ENCODE measurements at places on chromosomes 12 and 14.

GRCh38 chr12:119615518-119616475 is 22.2 kb downstream of the TMEM233 start:
- no peak for DNase-seq

- peak; percentile 59 for DNase-seq
Measured at GRCh38 chr14:85535991-85536832, 6.3 kb downstream of the FLRT2 start.

GRCh38 chr12:2673966-2674810 is 120.6 kb upstream of the FKBP4 start:
- no peak for DNase-seq

DNA sequence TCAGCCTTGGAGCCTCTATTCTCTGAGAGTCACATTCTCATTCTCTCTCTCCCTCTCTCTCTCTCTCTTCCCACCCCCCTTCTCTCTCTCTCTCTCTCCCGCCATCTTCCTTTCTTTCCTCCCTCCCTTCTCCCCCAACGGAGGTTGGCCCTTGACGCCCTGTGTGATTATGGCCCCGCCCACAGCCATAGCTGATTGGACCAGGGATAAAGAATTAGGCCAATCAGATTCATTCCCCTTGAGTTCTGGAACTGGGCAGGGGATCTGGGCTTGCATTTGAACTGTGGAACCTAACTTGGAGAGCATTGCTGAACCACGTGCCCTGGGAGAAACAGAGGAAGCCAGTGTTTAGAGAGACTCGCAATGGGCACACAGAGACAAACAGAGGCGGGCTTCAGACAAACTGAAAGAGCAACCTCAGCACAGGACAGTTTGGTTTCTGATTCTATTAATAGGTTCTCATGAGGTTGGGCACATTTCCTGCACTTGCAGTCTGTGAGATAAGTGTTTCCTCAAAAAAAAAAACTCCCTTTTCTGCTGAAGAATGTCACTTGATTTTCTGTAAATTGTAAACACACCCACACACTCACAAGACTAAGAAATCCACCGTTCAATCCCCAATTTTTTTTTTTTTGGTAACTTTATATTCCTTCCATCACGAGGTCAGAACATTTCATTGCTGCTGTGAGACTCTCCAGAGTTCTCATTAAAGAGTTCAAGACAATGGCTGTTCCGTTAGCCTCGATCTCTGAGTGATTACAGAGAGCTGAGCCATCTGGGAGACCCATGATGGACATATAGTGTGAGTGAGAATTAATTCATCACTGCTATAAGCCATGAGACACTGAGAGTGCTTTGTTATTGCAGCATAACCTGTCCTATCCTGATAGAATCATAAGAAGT is 3.5 kb upstream of the P2RX7 start:
- DNase-seq: peak; percentile 13

DNA sequence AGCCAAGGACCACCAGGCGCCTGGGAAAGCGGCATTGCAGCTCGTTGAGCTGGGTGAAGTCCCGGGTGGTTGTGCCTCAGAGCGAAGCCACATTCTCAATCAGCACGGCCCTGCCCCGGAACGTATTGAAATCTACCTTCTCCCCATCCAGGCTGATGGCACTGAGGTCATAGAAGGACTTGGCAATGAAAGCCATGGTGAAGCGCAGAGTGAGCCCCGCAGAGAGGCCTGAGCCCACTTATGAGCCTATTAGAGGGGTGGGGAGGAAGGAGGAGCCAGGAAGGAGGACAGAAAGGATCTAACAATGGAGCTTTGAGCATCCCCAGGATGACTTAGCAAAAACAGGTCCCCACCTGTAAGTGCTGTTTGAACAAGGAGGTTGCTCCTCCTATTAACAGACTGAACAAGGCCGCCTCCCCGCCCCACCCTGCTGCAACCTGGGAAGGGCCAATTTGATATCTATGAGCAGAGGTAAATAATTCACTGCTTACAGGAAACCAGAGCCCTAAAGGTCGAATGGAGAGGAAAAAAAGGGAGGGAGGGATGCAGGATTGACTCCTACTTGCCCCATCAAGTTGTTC is at the start of gene GPX2:
Gene GPX2 (minus strand): TSS at position 215 of the 581 bp plus-strand sequence. CDS start 19 bp downstream, at position 196.
- DNase-seq: no peak

DNA sequence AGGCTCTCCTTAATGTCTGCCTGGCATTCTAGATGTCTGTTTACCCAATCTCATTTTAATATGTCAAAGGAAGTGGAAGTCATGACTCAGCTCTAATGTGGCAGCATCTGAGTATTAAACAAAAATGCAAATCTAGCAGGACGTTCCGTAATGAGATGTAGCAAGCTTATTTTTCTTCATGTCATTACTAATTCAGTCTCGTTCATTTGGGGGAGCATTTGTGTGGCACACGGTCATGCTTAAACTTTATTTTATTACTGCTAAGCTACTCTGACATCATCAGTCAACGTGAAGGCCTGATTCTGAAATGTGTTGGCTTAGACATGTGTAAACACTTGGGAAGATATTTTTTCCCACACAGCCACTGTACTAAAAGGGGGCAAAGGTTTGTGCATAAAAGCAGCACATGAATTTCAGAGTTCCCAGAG is 326.7 kb upstream of the TMPO start:
- no peak for DNase-seq
